ENCODE measurements at places on chromosomes 11 and 22. TPM values are rescaled to one million over a fixed set of nuclear protein-coding genes. Genes with fewer than 3 reads are reported as not detected.

Gene GLYATL1
- total RNA-seq = not detected

Gene TSPAN32
- total RNA-seq = not detected

Gene CEP57
- 43.3 TPM for total RNA-seq

Gene APOA4
- not detected for total RNA-seq

Gene SPI1
- total RNA-seq = 0.32 TPM

GRCh38 chr11:93648158-93648557 is 13.3 kb upstream of the CEP295 start:
- peaks cover 1% of the 10 kb centered on the region for H3K27me3 ChIP-seq
- H3K4me1 ChIP-seq = peaks cover 4% of the 10 kb centered on the region
- DNase-seq = no peak
- no peaks in the 10 kb centered on the region for H3K36me3 ChIP-seq

GRCh38 chr11:69598147-69598546 is 42.8 kb upstream of the CCND1 start:
- no peaks in the 10 kb centered on the region for H3K36me3 ChIP-seq
- DNase-seq = no peak
- no peaks in the 10 kb centered on the region for H3K4me1 ChIP-seq
- H3K27ac ChIP-seq = no peak overlapping the region
- no peaks in the 10 kb centered on the region for H3K27me3 ChIP-seq

DNA sequence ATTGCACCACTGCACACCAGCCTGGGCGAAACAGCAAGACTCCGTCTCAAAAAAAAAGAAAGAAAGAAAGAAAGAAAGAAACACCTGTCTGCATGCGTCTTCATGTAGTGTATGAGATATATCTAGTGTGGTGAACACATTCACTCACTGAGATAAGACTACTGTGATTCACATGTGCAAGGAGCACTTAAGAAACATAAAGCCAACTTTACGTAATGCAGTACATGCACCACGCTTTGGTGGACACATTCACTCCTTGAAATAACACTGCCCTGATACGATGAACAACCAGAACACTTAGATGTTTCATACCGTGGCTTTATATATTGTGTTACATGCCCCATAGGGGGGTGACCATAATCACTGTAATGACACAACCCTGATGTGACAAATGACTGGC is 96.0 kb downstream of the MICAL3 start:
- no peak for DNase-seq
- H3K27me3 ChIP-seq = no peaks in the 10 kb centered on the region
- no peak overlapping the region for H3K27ac ChIP-seq
- peaks cover 16% of the 10 kb centered on the region for H3K4me1 ChIP-seq
- H3K36me3 ChIP-seq = no peaks in the 10 kb centered on the region

DNA sequence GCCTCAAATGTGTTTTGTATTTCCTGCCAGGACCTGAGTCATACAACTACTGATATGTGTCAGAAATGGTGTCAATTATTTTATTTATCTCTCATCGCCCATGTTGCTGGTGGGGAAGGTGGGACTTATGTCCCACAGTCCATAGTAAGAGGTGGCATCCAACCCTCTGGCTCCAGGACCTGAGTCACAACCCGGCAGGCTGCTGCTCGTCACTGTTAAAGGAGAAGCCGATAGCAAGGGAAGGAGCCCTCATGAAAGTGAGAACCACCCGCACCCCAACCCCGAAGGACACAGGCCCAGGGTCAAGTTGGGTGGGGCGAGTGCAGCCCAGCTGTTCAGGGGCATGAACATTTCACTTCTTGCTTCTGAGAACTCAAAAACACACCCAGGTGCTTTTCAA is 33.1 kb upstream of the TP53I11 start:
- peaks cover 7% of the 10 kb centered on the region for H3K27me3 ChIP-seq
- H3K4me1 ChIP-seq = peaks cover 13% of the 10 kb centered on the region
- H3K27ac ChIP-seq = no peak overlapping the region
- no peaks in the 10 kb centered on the region for H3K36me3 ChIP-seq

DNA sequence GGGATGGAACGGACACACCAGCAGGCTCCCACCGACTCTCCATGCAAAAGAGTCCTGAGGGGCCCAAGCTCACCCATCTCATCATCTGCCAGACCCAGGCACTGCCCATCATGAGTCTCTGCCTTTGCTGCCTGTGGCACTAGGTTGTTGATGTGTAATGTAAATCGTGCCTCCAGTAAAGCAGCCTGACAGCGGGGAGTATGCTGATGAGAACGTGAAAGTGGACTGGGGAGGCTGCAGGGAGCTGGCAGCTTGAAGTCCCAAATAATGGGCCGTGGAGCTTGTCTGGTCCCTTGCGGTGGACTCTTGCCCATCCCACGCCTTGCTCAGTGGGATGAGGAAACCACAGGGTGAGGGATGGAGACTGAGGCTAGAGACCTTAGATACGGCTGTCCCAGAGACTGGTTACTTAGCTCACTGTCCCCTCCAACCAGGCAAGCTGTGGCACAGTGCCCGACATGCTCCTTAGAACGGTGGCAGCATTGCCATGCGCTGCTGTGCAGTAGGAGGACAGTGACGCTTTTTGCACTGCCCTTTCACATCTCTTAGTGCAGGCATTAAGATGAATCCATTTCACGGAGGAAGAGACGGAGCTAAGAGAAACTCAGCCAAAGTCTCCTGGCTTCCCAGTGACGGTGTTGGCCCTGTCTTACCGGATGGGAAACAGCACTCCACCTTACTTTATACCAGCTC is 39.6 kb upstream of the PLET1 start:
- H3K4me3 ChIP-seq = no peak overlapping the region
- no peak overlapping the region for H3K27ac ChIP-seq
- H3K4me1 ChIP-seq = peaks cover 10% of the 10 kb centered on the region
- H3K36me3 ChIP-seq = no peaks in the 10 kb centered on the region

- DNase-seq = no peak
- H3K36me3 ChIP-seq = 0 out of 2 replicates have a peak, but pooled peaks cover 5% of the 10 kb centered on the region
- H3K4me1 ChIP-seq = peaks cover 32% of the 10 kb centered on the region
- no peak overlapping the region for H3K4me3 ChIP-seq
- no peak overlapping the region for H3K27ac ChIP-seq
These were observed 21.6 kb downstream of the PHLDB1 start for GRCh38 chr11:118628861-118629549.

- no peaks in the 10 kb centered on the region for H3K27me3 ChIP-seq
- no peak for DNase-seq
- H3K4me3 ChIP-seq = no peak overlapping the region
- H3K4me1 ChIP-seq = no peaks in the 10 kb centered on the region
These were observed 1150.6 kb upstream of the RAG2 start for GRCh38 chr11:37748641-37749040.

DNA sequence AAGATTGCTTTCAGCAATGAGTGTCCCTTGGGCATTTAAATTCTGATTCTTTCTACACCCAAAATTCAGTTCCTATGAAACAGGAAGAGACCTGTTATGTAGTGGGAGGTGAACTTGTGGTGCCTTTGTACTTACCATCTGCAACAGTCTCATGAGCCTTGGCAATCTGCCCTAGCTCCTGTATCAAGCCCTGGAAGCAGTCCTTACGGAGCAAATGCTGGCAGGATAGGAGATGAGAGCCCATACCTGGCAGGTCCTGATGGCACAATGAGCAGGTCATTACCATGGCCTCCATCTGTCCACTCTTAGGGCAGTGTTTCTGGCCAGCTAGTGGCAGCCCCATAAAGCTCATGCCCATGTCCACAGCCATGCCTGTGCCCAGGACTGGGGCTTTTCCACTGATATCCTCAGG is 10.8 kb downstream of the TRIM66 start:
- H3K4me3 ChIP-seq = no peak overlapping the region
- peaks cover 27% of the 10 kb centered on the region for H3K4me1 ChIP-seq
- no peaks in the 10 kb centered on the region for H3K27me3 ChIP-seq
- H3K36me3 ChIP-seq = peaks cover 37% of the 10 kb centered on the region

GRCh38 chr22:31583861-31584485 is 78.0 kb downstream of the PISD start:
- no peak overlapping the region for H3K27ac ChIP-seq
- no peaks in the 10 kb centered on the region for H3K4me1 ChIP-seq
- H3K27me3 ChIP-seq = no peaks in the 10 kb centered on the region
- no peak overlapping the region for H3K4me3 ChIP-seq

GRCh38 chr22:29867851-29868250 is 15.1 kb upstream of the MTMR3 start:
- H3K27ac ChIP-seq = no peak overlapping the region
- no peak for DNase-seq
- H3K4me1 ChIP-seq = no peaks in the 10 kb centered on the region
- no peaks in the 10 kb centered on the region for H3K36me3 ChIP-seq
- H3K4me3 ChIP-seq = no peak overlapping the region

GRCh38 chr22:40014667-40015248 is 20.0 kb downstream of the FAM83F start:
- H3K27ac ChIP-seq = no peak overlapping the region
- no peaks in the 10 kb centered on the region for H3K4me1 ChIP-seq
- H3K36me3 ChIP-seq = no peaks in the 10 kb centered on the region
- H3K4me3 ChIP-seq = no peak overlapping the region
- DNase-seq = no peak
- H3K27me3 ChIP-seq = no peaks in the 10 kb centered on the region

GRCh38 chr11:102704841-102705240 is 728 bp downstream of the MMP27 start:
- H3K36me3 ChIP-seq = no peaks in the 10 kb centered on the region
- H3K27ac ChIP-seq = no peak overlapping the region

- H3K27ac ChIP-seq = peak overlapping the region; percentile 26
- H3K36me3 ChIP-seq = no peaks in the 10 kb centered on the region
- H3K4me3 ChIP-seq = no peak overlapping the region
- H3K27me3 ChIP-seq = no peaks in the 10 kb centered on the region
- H3K4me1 ChIP-seq = peaks cover 41% of the 10 kb centered on the region
These were observed 178.4 kb downstream of the NAV2 start for GRCh38 chr11:19891022-19891421.

DNA sequence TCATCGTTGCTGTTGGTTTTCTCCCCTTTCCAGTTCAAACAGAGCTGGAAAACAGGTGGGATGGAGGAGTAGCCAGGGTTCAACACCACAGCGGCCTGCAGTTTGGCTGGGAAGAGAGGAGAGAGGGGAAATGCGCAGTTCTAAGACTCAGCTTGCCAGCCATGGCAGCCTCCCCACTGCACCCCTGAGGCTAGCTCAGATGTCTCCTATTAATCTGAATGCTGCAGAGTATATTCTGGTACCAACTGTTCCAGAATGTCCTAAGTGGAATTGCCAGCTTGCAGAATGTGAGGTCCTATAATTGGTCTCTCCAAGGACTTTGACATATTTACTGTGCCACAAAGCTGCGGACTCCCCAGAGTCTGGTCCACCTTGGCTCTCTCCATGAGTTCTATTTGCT is 32.0 kb downstream of the NEFH start:
- H3K36me3 ChIP-seq = peaks cover 53% of the 10 kb centered on the region
- H3K4me3 ChIP-seq = no peak overlapping the region
- no peaks in the 10 kb centered on the region for H3K27me3 ChIP-seq
- DNase-seq = no peak
- no peaks in the 10 kb centered on the region for H3K4me1 ChIP-seq

DNA sequence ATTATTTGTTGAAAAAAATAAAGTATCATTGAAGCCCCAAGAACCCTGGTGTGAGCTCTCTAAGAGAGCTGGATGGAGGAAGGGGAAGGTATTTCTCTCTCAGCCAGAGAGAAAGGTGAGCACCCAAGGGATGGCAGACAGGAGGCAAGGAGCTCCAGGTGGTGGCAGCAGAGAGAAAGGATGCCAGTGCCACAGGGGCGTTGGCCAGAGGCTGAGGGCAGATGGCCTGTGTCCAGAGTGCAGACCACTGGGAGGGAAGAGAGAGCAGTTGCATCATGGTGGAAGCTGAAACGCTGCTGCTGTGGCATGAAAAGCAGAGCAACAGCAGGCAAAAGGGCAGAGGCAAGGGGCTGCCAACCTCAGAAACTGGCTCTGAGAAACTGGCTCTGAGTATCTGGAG is 8.5 kb downstream of the SPON1 start:
- peak; percentile 24 for DNase-seq
- no peak overlapping the region for H3K27ac ChIP-seq
- H3K4me1 ChIP-seq = no peaks in the 10 kb centered on the region
- no peak overlapping the region for H3K4me3 ChIP-seq
- H3K27me3 ChIP-seq = peaks cover 9% of the 10 kb centered on the region

DNA sequence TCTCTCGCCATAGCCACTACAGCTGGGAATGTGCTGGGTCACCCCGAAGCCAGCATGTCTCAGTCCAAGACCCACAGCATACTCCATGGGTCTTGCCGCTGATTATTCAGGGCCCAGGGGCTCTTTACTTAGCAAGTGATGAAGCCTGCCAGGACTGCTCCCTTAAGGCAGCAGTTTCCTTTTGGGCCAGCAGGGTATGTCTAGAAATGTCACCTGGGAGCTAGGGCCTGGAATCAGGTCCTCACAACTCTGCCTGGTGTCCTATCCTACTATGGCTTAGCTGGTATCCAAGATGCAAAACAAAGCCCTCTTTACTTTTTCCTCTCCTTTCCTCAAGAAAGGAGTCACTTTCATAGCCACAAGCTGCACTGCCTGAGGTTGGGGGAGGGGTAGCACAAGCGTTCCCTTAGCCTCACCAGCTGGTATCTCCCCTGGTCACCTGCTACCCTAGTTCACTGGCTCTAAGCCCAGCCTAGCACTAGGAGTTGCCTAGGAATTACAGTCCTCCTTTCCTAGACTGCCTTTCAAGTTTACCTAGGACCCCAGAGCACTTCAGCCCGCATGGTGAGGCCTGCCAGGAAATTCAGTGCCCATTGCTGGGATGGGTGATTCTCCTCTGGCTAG is 22.6 kb upstream of the NCR3LG1 start:
- no peaks in the 10 kb centered on the region for H3K27me3 ChIP-seq
- H3K4me1 ChIP-seq = no peaks in the 10 kb centered on the region
- no peak overlapping the region for H3K4me3 ChIP-seq
- no peak for DNase-seq
- H3K27ac ChIP-seq = no peak overlapping the region

DNA sequence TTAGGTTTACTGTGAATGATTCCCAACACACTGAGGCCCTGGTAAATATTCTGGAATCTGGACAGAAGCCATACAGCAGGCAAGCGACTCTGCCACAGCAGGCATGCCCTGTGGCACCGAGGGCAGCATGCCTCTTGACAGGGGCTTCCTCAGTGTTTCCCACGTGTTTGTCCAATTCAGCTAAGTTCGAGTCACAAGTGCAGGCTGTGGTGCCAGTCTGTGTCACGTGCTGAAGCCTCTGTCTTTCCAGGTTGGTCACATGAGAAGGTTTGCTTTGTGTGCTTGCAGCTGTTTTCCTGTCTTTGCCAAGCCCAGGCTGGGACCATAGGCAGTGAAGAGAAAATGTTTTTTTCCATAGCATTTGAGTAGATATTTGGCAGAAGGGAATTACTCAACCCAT is 2.4 kb upstream of the PPFIBP2 start:
- DNase-seq = no peak
- H3K36me3 ChIP-seq = no peaks in the 10 kb centered on the region
- H3K4me1 ChIP-seq = peaks cover 19% of the 10 kb centered on the region

All from HCT116 (cell line).